ENCODE measurements at places on chromosomes 7 and 10. TPM values are rescaled to one million over a fixed set of nuclear protein-coding genes. Genes with fewer than 3 reads are reported as not detected.

DNA sequence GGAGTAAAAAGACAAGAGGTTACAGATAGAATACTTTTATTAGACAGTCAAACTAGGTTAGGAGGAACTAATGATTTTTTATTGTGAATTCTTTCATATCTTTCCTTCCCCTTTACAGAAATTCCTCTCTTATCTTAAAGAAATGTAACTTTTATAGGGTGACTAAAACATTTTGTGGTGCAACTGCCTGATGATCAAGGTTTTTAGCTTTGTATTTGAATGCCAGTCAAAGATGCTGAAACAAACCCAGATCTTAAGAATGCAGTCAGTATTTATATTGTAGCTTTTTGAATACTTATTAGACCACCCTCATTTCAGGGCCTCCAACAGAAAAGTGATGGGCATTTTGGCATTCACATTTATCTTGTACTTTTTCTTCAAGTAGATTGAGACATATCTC, 27.4 kb downstream of the TAX1BP1 start:
- no peak for DNase-seq

BCL7B gene
- polyA plus RNA-seq, result 37.7 TPM

CPA2 gene
- polyA plus RNA-seq, result 0.28 TPM

MYL10 gene
- polyA plus RNA-seq, result 9.0 TPM

DNA sequence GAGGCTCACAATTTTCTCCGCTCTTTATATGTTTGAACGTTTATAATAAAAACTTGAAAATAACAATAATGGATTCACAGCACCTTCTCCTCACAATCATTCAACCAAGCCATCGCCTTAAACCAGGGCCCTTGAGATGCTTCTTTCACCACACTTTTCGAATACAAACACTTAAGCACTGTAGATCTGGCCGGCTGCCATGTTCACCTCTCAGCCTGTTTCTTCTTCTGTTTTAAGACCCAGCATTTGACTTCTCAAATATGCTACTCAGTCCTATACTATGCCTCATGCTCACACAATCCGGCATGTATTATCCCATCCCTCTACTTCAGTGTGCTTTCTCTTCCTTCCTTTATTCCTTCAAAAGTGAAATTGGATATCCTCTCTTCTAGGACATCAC, 280.6 kb downstream of the TFEC start:
- DNase-seq, result no peak

- DNase-seq, result no peak
Measured at GRCh38 chr10:20457649-20458048, 439.5 kb downstream of the NEBL start.

DNA sequence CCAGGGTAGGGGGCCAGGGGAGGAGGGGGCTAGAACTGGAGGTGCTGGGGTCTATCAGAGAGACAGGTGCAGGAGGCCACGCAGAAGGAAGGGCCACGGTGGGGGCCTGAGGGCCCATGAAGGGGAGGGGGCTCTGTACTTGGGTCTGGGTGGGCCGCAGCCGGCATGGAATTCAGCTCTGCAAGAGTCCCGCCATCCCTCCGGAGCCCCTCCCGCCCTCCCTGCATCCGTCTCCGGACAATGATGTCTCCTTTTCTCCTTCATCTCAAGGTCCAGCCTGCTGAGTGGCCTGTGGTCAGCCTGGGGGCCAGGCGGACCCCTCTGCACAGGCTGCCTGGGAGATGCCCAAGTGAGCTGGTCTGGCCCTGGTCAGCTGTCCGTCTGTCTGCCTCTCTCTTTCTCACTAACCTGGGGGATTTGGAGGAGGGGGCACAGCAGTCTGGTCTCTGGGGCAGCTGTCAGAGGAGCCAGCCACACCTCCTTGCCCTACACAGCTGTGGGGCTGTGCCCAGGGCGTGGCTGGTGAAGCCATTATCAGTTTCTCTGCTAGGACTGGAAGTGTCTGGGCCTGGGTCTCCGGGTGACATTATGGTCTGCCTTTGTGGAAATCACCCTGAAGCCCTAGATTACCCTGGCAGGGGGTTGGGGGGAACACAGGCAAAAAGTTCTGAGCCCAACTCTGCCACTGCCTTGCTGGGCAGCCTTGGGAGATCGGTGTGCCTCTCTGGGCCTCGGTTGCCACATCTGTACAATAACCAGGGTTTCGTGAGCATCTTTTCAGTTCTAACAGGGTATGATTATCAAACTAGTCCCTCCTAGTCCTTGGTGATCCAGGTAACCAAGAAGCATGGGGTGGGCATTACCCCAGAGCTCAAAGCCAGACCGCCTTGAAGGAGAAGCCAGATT, 19.0 kb upstream of the HSPB1 start:
- no peak for DNase-seq

GRCh38 chr10:78896159-78896928, 172.4 kb upstream of the ZMIZ1 start:
- DNase-seq, result no peak

- DNase-seq, result no peak
Measured at GRCh38 chr7:132345543-132346129, 230.6 kb downstream of the PLXNA4 start.

DNA sequence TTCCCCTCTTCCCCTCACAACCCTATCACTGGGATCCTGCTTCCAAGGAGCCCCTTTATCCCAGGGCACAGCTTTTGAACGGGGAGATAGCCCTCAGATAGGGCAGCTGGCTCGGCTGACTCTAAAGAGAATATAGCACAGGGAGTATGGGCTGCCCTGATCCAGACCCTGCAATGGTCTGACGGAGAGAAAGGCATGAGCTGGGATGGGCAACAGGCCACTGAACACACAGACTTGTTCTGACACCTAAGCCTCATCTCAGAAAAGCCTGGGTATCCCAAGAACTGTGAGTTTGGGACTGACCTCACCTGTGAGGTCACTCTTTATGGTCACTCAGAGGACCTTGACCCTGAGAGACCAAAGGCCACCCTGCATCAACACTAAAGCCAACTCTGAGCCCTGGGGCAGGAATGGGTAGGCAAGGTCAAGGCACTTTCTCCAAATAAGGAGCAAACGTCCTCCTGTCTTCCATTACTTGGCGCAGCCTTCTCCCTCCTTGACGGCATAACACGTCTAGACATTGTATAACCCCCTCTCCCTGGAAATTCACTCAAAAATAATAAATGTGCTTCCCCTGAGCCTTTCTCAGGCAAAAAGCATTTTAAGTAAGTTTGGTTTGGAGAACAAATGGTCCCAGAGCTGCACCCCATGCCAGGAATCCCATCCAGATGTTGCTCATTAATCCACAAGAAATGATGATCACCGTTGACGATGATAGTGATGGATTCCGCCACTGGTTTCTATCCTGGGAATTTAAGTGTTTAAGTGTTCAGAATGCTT, 8.2 kb upstream of the LRRC18 start:
- DNase-seq, result no peak

POM121C gene
- polyA plus RNA-seq, result 42.6 TPM

PRKCQ gene
- polyA plus RNA-seq, result 22.7 TPM

DNA sequence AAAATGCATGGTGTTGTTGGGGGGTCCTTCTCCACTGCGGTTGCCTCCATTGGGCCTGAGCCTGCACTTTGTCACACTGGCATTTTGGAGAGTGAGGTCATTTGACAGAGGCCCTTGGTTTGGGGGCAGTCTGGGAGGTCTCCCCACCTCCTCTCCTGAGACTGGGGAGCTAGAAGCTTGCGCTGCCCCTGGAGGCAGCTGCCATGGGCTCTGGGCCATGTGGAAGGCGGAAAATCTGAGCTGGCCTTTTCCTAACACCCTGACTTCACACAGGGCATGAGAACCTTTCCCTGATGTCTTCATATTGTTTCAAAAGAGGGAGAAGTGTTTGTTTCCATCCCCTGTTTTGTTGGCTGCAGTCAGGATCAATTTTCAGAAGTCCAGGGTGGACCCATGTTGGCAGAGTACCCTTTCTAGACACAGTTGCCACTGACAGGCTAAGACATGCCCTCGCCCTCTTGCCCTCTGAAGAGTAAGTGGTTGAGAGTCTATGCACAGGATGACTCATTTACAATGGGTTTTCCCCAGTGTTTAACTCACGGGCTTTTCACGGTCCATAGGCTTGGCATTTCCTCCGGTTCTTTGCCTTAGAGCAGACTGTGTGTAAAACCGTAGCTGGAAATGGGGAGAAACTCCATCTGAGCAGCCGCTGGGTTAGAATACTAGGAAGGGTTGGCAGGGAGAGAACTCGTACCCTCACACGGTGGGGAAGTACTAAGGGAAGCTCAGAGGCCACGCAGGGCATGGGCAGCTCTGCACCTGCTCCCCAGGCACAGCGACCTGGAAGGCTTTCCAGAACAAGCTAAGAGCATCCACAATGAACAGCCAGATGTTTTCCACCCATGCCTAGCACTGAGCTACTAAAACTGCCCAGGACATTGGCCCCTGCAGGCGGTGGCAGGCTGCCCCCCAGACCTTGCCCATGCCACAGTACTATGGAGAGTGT, 655.0 kb downstream of the SDK1 start:
- DNase-seq, result no peak

DNA sequence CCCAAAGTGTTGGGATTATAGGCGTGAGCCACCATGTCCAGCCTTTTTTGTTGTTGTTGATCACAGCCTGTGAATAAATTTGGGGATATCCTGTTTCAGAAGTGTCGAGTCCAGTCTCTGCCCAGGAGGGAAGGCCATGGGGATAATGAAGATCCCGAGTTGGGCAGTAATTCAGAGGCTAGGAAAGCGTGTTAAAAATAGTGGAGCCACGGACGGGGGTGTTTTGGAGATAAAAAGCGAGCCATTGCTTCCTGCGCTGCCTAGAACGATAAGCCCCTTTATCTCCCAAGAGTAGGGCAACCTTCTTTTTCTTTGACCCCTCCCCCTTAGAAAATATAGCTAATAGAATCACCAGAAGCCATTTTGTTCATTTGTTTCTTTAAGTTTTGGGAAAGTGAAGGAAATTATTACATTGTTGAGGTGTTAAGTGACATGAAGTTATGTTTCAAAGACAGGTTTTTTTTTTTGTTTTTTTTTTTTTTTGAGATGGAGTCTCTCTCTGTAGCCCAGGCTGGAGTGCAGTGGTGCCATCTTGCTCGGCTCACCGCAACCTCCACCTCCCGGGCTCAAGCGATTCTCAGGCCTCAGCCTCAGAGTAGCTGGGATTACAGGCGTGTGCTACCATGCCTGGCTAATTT, 43.3 kb downstream of the IL15RA start:
- DNase-seq, result no peak
